Stimulated activated CD8-positive, alpha-beta memory T cell treated with anti-CD3 and anti-CD28 coated beads, Interleukin-15, amount 100 ng/mL, for 24 hours (primary cell): ENCODE measurements at places on chromosomes 1 and 21.

- no peak for DNase-seq
These were observed 165.2 kb upstream of the SAMSN1 start for GRCh38 chr21:14711287-14711686.

DNA sequence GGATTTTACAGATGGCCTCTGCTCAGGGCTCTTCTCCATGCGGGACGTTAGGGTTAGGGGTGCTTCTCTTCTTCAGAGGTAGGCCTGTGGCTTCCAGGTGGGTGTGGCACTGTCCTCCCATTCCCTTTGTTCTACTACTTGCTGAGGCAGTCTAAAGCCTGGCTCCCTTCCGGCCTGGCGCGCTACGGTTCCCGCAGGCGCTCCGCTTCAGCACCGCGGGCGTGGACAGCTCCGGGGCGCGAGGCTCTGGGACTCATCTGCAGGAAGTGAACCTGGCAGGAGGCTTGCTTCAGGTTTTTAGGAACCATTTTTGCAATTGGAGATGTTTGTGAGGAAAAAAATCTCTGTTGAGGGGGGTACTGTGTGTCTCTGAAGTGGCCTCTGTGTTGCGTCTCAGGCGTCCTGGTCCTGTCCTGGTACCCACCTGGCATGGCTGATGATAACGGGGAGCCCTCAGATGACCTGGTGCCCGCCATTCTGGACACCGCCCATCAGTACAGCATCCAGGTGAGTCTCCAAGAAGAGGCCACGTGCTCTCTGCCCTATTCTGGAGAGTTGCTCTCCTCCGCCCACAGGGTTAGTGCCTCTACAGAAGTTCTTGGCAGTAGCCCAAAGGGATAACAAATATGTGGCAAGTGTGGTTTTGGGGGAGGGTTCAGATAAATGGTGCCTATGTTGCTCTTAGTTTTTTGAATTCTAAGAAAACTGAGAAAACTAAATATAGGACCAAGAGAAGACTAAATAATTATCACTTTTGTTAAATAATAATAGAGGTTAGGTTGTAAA lies 1.9 kb downstream of the MANEAL start:
- DNase-seq, result no peak

DNA sequence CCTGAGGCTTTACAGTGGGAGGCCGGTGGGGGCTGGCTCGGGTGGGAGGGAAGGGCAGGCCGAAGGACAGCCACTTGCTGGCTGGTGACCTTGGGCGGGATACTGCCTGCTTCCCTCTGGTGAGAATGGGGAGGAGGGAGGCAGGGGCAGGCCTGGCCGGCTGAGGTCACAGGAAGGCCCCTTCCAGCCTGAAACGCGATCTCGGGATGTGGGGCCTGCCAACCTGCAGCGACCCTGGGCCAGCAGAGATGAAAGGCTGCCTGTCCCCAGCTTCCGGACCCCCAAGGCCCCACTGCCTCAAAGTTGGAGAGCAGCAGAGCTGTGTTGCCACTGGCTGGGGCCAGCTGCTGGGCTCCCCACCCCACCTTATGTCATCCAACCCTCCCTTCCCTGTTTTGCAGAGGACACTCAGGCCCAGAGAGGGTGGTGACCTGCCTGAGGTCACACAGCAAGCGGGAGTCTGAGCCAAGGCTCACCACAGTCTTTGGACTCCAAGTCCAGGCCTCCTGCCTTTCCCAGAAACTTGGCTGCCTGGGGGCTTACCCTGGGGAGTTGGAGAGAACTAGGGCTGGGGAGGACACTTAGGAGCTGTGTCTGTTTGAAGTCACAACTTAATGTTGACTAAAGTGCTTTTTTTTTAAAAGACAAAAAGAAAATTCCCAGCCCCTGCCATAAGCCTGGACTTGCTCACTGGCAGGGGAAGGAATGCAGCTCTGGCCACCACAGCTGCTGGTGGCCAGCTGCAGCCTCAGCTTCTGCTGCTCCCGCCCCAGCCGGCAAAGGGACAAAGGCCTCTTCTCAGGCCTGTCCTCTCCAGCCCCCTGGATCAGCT lies 14.8 kb upstream of the WASF2 start:
- no peak for DNase-seq

DNA sequence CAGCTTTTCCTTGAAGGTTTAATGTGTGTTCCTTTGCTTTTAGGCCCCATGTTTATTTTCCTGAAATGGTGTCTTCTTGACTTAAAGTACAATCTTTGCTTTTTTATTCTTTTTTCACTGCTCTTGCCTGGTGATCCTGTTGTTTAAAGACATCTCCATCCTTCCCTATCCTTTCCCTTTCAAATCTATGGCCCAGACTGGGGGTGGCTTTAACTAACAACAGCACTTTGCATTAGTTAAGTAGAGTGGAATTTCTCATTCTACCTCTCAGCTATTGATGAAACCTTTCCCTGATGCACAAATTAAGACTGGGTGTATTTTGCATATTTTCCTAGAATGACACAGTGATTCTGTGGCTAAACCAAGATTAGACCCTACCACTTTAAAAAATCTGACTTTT lies 84.3 kb downstream of the ROR1 start:
- no peak for DNase-seq

GRCh38 chr1:48673332-48674105 lies 103.2 kb downstream of the BEND5 start:
- no peak for DNase-seq

DNA sequence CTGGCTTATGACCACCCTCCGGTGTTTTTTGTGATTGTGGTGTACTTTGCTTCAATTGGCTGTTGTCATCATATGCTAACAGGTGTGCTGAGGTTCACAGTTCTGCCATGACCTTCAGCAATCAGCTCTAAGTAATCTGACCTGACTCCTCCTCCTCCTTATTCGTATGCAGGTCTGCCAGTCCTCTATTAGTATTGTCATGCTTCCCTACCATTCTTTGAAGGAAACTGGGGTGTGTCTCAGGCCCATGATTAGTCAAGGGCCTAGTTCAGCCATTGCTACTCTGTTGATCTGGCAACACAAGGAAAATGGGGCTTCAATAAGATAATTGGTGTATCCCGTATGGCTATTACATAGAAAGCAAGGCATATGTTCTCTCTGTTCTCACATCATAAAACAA lies 332.3 kb upstream of the DPYD start:
- no peak for DNase-seq

- DNase-seq, result no peak
These were observed 147.8 kb upstream of the PRMT6 start for GRCh38 chr1:106908689-106909088.

GRCh38 chr1:21651214-21652042 lies 17.7 kb downstream of the RAP1GAP start:
- DNase-seq, result no peak

- no peak for DNase-seq
These were observed 7.0 kb downstream of the SH3BP5L start for GRCh38 chr1:248818505-248819374.

- no peak for DNase-seq
These were observed 59.5 kb downstream of the CNIH3 start for GRCh38 chr1:224675590-224675989.

- DNase-seq, result no peak
These were observed 191.7 kb upstream of the ESRRG start for GRCh38 chr1:216914974-216915373.

- DNase-seq, result no peak
These were observed 66.2 kb downstream of the PRDM16 start for GRCh38 chr1:3135073-3135702.

DNA sequence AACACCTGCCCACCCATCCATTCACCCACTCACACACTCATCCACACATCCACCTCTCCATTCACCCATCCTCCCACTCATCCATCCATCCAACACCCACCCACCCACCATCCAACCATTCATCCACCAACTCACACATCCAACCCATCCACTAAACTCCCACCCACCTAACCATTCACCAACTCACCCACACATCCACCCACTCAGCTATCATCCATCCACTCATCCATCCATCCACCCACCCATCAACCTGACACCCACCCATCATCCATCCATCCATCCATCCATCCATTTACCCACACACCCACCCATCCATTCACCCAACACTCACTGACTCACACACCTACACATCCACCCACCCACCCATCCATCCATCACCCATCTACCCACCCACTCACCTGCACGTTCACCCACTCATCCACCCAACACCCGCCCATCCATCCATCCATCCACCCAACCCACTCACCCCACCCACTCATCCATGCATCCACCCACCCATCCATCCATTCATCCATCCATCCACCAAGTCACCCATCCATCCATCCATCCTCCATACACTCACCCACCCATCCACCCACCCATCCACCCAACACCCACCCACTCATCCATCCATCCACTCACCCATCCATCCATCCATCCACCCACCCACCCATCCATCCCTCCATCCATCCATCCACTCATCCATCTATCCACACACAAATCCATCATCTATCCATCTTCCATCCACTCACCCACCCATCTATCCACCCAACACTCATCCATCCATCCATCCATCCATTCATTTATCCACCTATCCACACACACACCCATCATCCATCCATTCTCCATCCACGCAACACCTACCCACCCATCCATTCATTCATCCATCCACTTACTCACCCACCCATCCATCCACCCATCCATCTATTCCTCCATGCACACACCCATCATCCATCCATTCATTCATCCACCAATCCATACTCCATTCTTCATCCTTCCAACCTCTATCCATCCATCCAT lies 17.4 kb upstream of the PRDM16 start:
- no peak for DNase-seq

GRCh38 chr1:10671090-10671489 lies 125.4 kb downstream of the CASZ1 start:
- no peak for DNase-seq

- no peak for DNase-seq
These were observed 118.6 kb downstream of the AKT3 start for GRCh38 chr1:243731301-243731891.

DNA sequence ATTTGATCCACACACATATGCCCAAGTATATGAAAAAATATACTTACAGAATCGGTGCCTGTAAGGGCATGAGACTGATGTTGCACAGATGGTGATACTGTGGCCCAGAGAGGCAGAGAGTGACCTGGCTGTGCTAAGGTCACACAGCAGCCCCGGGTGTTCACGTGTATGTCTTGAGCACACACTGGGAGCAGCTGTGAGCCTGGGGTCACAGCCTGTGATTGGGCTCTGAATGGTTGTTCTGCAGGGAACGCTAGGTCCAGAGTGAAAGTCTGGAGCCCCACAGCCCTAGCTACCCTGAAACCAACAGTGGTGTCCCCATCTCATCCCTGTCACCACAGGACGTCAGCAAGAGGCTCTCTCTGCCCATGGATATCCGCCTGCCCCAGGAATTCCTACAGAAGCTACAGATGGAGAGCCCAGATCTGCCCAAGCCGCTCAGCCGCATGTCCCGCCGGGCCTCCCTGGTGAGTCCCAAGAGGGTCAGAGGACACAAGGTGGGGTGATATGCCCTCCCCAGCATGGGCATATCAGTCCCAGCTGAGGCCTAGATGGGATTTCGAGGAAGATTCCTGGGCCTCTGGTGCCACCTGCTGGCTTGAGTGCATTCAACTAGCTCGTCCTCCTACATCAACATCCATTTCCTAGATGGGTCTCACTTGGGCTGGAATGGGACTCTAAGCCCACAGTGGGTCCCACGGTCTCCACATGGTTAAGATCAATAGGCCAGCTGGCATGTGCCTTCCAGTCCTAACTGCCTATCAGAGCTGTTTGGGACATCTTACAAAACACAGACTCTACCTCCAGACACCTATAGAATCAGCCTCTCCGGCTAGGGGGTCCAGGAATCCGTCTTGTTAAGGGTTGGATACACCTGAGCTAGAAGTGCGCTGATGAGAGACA lies 19.7 kb downstream of the CDK18 start:
- peak; percentile 34 for DNase-seq

DNA sequence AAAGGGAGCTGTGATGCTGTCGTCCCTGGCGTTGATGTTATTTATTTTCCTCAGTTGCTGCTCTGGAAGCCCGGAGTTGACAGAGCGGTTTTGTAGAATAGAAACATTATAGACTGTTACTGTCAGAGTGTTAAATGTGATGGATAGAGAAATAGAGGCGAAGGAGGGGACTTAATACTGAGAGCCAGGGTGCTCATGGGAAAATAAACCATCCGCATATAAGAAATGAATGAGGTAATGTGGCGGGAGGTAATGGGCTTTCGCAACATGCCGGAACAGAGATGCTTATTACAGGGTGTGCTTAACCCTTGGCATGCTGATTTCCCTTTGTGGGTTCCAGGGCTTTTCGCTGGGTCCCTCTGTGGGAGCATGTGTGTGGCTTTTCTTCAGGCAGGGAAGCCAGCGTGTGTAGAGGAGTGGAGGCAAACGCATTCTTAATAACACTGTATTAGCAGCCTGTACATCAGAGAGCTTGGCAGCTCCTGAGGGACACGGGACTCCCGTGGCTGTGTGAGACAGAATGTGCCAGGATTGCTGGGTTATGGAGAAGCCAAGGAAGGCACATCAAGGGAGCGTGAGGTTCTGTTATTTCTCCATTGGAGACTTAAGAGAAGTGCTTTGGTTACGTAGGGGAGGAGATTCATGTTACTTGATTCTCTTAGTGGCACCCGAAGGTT lies 141.0 kb downstream of the PBX1 start:
- no peak for DNase-seq

DNA sequence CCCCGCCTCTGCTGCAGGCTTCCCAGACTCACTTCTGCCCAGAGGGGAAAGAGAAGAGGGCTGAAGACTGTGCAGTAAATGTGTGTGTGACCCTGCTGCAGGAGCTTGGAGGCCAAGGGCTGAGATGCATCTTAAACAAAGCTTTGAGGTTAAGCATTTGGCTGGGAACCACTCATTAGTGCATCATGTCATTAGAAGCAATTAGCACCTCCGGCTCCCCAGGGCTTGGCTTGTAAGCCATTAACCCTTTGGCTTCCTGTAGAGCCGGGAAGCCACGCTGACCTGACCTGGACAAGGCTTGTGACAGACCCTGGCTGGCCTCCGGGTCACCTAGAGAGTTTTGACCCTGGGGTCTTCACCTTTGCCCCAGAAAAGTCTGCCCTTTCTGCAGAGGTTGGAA lies 77.0 kb downstream of the CSMD2 start:
- no peak for DNase-seq

DNA sequence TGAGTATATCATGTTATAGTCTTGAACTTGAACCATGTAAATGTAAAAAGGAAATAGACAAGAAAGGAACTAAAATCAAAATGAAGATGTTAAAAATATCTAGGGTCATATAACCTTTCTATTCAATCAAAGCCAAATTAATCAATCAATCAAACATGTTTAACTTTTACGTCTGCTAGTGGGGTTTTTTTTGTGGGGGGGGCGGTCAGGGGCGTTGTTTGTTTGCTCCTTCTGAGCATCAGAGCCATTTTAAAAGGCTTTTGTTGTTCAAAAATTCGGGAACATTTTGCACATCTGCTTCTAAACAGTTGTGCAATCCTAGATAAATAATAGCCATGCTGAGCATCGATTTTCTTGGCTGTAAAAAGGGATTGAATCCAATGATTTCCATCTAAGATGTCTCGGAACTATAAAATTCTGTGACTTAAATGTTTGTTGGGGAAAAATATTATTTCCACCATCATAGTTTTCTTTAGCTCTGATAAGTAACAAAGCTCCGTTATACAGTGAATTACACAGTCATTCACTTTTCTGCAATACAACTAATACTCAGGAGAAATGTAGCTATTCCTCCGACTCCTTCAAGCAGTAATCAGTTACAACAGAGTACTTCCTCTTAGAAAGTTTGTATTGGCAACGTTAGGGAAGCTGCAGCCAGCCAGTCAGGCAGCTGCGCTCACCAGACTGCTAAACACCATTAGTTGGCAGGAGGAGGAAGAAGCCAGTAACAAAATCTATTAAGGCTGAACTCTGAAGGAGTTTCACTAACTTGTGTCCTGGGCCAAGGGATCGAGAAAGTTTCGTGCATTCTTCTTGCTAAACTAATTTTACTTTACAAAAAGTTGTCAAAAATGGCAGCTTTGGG lies 2.2 kb downstream of the SPATA6 start:
- no peak for DNase-seq

GRCh38 chr1:33180911-33181890 lies 642 bp downstream of the TRIM62 start:
- DNase-seq, result peak; percentile 33
